NCI-H1417 treated with DMSO at 0.1 percent for 48 hours (cell line): ENCODE measurements at places on chromosomes 13 and 19.

- DNase-seq, result no peak
These were observed 390.4 kb downstream of the KLF5 start for GRCh38 chr13:73449252-73449651.

DNA sequence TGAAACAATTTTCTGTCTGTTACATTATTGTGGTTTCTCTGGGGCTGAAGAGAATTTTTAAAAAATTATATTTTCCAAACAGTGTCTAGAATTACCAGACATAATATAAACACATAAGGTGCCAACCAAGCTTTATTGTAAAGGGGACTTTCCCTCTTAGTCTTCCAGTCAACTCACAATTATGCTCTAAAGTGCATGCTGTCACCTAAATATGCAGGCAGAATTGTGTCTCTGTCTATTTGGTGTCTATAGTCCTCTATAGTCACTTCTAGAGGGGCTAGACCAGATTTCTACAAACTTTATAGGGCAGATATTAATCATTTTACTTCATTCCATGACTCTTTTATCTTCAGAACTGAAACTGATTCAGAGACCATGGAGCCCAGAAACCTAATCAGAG is 12.8 kb downstream of the ZNF254 start:
- DNase-seq, result no peak

DNA sequence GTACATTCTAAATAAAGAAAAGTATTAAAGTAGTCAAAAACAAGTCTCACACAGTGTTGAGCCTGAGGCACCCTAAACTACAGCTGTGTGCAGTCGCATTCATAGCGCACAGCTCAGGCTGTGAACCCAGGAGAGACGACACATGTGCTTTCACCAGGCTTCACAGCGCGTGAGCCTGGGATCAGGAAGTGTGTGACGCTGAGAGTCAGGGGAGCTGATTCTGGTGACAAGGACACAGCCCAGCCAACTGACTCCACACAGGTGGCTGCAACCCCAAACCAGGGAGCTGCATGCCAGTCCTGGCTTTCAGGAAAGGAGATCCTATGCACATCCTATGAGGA is 41.6 kb downstream of the COL4A1 start:
- DNase-seq, result no peak

DNA sequence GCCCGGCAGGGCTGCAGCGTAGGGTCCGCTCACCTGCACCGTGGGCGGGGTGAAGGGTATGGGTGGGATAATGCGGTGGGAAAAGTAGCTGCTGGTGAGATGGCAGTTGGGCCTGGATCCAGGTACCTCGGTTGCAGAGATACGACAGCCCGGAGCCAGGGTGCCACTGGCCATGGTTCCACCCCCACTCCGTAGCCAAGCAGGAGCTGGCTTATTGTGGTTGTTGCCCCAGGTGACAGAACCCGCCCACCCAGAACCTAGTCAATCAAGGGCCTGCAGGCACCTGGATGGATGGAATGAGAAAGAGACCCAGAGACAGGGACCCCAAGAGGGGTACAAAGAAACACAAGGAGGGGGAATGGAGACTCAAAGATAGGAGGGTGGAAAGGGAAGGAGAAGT is 3.5 kb upstream of the LHB start:
- no peak for DNase-seq

GRCh38 chr13:27556109-27556508 is 64.2 kb downstream of the LNX2 start:
- no peak for DNase-seq

DNA sequence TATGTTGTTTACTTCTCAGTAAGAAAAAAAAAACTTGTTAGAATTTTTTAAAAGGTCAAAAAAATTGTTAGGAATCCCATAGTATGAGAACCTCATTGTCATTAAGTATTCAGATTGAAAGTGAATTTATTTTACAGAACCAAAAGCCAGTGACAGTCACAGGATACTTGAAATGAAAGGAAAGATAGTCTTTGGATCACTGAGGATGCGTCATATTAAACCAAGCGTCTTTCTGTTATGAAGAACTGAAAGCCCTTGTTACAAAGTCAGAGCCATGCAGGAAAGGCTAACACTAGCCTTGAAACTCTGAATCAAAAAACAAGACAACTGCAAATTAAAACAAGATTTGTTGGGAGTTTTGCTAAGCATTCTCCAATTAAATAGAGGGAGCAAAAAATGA is 1348.0 kb upstream of the SLC10A2 start:
- DNase-seq, result no peak

GRCh38 chr19:44746946-44747738 is 1.4 kb upstream of the BCL3 start:
- DNase-seq, result no peak

- DNase-seq, result peak; percentile 34
These were observed 313.2 kb downstream of the SHISA2 start for GRCh38 chr13:25738342-25739196.

DNA sequence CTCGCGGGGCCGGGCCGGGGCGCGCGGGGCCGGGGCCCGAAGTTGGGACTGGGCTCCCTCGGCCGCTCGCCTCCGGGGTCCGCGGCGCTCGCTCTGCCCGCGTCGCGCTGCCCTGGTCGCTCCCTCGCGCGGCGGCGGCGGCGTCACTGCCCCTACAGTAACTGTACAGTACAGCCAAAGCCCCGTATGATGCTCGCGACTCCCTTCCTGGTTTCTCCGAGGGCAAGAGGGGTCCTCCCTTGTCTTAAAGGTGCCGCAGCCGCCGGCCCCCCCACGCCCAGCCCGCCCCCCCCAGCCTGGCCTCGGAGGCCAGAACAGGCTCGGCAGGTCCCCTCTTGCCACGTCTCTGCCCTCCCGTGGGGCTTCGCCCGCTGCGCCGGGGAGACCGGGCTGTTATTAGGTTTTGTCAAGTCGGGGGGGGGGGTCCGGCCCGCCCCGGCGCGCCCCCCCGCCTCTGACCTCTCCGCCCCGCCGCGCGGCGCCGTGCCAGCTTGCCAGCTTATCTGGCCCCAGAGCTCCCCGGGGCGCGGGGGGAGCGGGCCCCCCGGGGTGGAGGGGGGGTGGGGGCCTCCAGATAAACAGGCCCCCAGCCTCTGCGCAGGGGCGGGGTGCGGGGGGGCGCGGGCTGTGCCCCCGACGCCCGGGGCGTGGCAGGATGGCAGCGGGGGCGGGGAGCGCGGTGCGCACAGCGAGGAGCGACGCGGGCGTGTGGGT is at the start of gene ZBTB7A:
TSS of gene ZBTB7A (minus strand) at position 218 of the 714 bp plus-strand sequence. CDS start 11,667 bp downstream, outside the sequence.
- DNase-seq, result peak; percentile 22

GRCh38 chr19:18366021-18366435 is 19.9 kb upstream of the GDF15 start:
- no peak for DNase-seq

- DNase-seq, result no peak
These were observed 34.4 kb downstream of the RAP2A start for GRCh38 chr13:97468331-97468730.

GRCh38 chr13:94978516-94978915 is 266.2 kb upstream of the SOX21 start:
- DNase-seq, result no peak

DNA sequence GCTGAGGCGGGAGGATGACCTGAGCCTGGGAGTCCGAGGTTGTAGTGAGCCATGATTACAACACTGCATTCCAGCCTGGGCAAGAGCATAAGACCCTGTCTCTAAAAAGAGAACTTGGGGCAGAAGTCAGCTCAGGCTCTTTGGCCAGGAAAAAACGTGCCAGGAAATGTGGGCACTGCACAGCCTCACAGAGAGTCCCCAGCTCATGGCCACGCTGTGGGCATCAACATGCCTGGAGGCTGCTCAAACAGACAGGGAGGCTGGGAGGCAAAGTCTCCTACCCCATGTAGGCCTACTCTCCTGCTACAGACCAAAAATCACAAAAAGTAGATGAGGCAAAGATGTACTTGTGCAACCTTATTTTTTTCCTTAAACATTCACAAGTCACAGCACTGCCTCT is 49.4 kb downstream of the PEPD start:
- no peak for DNase-seq

DNA sequence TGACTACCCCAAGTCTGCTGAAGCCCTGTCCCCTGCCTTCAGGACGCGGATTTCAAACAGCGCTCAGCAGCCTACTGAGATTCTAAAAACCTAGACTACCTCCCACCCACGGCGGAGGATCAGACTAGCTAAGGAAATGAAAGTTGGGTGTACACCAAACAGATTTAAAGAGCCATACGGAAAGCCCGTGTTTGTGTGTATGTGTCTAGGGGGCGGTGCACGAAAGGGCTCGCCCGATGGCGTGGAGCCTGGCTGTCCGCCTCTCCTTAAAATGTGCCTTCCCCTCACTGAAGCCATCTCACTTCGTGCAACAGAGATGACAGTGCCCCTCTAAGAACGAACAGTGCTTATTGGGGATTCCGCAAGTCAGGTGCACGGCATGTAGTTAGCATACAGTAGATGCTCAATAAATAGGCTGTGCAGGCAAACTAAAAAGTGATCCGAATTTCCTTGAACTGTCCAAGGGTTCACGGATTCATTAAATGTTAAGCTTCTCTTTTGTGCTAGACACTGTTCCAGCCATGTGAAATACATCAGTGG is 639 bp downstream of the LENG1 start:
- no peak for DNase-seq

GRCh38 chr13:84430015-84430414 is 547.7 kb upstream of the SLITRK1 start:
- no peak for DNase-seq

DNA sequence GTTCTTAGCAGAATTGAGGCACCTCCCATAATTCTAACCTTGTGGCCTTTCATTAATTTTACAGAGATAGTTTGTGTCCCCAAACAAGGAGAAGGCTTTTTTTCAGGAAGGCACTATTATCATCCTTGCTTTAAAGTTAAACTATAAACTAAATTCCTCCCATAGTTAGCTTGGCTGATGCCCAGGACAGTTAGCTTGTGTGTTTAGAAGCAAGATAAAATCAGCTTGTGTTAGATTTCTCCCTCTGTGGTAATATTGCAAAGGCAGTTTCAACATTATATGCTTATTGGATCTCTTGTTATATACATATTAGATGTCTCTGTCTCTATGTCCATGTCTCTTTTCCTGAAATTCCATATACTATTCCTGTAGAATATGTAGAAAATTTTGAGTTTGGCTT is 342.7 kb downstream of the TBC1D4 start:
- no peak for DNase-seq

- DNase-seq, result no peak
These were observed 14.0 kb upstream of the URI1 start for GRCh38 chr19:29927944-29928625.

GRCh38 chr19:37303591-37304171 is 67.2 kb upstream of the ZNF527 start:
- no peak for DNase-seq

DNA sequence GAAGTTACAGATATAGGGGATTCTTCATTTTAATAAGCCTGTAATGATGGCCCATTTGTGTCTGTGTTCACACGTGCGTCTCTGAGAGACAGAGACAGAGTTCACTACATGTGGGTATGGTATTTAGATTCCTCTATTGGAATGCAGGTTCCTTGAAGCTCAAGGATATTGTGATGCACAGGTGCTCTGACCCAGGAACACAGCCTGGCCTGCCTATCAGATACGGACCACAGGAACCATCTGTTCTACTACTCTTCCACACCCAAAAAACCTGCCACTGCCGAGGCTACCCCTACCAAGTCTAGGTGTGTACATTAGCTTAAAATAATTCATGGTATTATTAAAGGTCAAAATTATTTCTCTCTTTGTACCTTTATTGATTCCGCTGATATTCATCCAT is 289.2 kb downstream of the ATP8A2 start:
- DNase-seq, result no peak

GRCh38 chr13:113116871-113117271 is 5.7 kb upstream of the F10 start:
- no peak for DNase-seq

DNA sequence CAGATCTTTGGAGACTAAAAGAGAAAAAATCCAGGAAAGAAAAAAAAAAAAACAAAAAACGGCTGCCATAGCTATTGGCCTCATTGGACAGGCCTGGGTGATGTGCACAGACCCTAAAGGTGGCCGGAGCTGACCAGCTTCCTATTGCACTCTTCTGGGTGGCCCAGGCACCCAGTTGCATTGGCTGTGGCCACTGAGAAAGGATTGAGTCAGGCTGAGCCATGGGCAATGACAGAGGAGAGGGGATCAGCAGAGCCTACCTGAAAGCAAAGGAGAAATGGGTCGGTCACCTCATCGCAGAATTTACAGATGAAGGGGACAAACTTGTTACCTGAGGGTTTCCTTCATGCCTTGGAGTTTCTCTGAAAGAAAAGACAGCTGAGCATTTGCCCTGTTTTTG is 17.3 kb downstream of the HMGB1 start:
- no peak for DNase-seq

DNA sequence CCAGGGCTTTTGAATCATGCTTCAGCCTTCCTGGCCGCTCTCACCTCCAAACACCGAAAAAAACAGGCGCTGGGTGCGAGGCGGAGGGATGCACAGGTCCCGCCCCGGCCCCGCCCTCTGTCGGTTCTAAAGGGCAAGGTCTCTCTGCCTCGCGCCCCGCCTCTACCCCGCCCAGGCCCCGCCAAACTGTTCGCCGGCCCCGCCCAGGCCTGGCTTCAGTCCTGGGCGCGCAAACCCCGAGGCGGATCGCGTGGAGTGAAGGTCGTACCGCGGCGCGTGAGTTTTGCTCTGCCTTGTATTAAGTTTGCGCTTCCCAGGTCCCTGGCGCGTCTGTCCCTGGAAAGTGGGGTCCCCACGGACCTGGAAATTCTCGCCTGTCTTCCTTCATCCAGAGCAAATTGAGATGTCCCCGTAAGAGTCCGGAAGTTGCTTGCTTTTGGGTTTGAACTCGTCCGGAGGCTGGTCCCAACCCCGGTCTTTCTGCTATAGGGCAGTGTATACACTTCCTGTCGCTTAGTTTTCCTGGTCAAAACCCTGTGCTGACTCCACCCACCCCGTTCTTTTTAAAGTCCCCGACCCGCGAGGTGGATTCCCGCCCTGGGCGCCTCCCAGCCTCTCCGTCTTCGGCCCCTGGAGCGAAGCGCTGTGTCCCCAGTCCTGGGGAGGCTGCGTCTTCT is 8.4 kb downstream of the ZNF808 start:
- DNase-seq, result no peak

DNA sequence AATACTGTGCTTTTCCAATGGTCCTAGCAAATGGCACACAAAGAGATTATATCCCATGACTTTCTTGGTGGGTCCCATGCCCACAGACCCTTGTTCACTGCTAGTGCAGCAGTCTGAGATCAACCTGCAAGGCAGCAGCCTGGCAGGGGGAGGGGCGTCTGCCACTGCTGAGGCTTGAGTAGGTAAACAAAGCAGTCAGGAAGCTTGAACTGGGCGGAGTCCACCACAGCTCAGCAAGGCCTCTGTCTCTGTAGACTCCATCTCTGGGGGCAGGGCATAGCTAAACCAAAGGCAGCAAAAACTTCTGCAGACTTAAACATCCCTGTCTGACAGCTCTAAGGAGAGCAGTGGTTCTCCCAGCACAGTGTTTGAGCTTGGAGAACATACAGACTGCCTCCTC is 82.9 kb downstream of the ZNF737 start:
- DNase-seq, result no peak
